ENCODE measurements at places on chromosomes 4 and X.

DNA sequence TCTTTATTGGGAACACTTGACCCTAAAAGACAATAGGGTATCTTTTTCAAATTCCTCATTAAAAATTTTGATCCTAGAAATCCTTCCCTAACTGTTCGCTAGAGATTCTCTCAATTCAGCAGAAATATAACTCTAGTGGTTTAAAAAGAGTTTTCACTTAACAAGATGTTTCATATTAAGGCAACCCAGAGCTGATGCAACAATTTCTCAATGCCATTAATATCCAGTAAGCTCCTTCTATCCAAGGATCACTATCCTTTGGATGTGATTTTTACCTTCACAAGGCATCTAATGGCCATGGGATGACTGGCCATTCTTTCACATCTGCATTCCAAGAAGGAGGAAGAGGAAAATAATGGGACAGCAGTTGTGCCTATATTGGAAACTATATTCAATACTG, 183.4 kb downstream of the ANKRD50 start:
- DNase-seq: no peak

DNA sequence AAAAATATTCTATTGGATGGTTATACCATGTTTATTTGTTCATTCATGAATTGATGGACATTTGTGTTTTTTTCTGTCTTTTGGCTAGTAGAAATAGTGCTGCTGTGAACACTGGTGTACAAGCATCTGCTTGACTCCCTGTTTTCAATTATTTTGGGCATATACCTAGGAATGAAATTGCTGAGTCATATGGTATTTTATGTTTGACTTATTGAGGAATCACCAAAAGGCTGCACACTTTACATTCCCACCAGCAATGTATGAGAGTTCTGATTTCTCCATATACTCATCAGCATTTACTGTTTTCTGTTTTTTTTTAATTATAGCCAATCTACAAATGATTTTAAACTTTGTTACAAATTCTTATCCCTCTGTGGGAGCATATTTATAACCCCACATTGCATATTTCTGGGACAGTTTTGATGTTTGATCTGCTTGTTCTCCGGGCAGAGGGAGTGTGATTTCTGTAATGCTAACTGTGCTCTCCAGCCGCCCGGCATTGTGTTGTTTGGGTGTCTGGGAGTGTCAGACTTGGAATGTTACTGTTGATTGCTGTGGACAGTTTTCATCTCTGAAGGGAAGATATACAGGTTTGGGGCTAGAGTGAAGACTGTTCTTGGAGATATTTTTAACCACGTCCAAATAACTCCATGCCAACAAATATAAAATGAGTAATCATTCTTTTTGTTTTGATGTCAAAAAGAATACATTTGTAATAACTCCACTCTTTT, 60.5 kb upstream of the PGRMC2 start:
- DNase-seq: no peak

- DNase-seq: no peak
These were observed 376 bp downstream of the ABCG2 start for GRCh38 chr4:88158038-88158488.

DNA sequence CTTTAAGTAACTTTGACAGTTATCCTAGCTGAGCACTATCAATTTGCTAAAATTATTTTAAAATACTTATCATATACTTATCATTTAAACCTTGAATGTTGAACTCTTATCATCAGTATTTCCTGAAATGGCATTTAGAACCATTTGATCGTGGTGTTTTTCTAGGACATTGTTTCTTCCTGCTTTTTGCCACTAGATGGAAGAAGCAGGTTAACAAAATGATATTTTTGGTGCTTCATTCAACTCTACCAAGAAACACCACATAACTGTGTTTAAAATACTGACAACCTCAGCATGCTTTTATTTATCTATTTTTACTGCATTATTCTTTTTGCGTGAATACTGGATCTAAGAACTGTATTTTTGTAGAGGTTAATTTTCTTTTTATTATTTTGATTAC, 44.6 kb downstream of the C4orf33 start:
- DNase-seq: no peak

GRCh38 chr4:84804136-84804535, 162.4 kb downstream of the WDFY3 start:
- DNase-seq: no peak

- no peak for DNase-seq
These were observed 182.1 kb upstream of the SMIM31 start for GRCh38 chr4:164571593-164572390.

DNA sequence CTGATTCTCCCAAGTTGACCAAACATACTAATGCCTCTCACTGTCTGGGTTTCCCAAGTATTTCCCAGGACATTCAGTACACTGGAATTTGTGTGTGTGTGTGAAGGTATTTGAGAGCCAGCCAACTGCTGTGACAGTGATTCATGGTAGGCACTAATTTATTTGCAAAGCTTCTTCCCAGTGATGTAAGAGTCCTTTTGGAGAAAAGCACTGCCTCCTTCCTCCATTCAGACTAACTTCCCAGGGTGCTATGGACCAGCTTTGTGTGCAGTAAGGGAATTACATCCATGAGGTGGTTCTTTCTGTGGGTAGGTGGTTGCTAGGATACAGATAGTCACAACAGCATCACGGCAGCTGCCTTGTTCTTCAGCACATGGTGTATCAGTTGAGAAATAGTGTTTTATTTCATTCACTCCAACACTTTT, 8.7 kb downstream of the EGF start:
- no peak for DNase-seq

DNA sequence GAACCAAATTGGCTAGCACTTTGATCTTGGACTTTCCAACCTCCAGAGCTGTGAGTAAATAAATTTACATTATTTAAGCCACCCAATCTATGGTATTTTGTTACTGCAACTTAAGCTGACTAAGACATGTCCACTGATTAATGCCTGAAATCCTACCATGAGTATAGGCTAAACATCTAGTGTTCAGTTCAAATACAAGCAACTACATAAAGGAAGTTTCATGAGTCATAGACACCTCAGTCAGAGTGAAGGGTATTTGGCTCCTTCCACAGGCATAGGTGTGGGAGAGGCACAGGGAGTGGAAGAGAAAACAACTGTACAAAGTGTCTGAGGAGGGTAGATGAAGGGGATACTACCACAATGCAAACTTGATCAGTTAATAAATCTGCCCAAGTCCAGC, 35.5 kb upstream of the PCDH19 start:
- DNase-seq: no peak

GRCh38 chr4:143512978-143513313, 556 bp upstream of the SMARCA5 start:
- no peak for DNase-seq

DNA sequence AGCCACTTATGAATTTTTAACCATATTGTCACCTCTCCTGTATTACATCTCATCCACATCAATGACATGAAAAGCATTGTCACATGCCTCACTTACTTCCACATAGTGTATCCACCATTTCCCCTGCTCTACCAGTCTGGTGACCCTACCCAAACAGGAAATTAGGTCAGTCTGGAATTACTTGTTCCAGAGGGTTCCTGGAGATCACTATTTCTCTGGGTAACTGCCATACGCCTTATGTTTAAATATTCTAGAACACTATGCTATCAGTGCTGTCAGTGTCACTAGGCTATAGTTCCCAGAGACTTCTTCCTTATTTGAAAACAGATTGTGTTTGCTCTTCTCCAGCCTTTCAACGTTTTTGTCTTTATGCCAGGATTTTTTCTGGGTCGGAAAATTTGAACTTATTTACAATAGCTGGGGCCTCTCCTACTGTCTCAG, 15.0 kb downstream of the SRPX2 start:
- DNase-seq: no peak

DNA sequence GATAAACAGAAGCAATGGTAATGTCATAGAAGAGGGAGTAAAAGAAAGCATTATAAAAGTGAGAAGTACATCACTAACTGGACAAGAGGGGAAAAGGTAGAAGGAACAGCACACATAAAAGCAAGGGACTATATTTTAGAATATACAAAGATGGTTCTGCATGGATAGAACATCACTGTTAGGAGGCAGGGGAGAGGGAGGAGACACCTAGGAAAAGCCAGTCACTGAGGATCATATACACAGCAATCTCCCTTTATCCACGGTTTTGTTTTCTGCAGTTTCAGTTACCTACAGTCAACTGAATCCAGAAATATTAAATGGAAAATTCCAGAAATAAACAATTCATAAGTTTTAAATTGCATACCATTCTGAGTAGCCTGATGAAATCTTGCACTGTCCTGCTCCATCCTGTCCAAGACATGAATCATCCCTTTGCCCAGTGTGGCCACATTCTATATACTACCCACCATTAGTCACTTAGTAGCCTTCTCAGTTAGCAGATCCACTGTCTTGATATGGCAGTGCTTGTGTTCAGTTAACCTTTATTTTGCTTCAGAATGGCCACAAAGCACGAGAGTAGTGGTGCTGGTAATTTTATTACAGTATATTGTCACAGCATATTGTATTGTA, 74.2 kb downstream of the PPA2 start:
- DNase-seq: no peak

- no peak for DNase-seq
These were observed 91.6 kb upstream of the NUDT6 start for GRCh38 chr4:123014038-123014437.

DNA sequence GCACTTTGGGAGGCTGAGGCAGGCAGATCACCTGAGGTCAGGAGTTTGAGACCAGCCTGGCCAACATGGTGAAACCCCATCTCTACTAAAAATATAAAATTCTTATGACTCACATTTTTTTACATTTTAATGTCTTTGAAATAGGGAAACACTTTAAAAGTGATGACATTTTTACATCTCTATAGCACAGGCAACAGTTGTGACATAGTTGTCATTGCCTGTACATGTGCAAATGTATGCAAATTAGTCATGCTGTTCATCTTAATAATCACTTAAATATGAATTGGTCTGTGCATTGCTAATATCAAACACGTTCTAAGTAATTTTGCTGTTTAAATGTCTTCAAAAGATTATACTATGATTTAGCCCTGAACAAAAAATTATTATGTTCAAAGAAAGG, 41.7 kb downstream of the ZGRF1 start:
- DNase-seq: no peak

DNA sequence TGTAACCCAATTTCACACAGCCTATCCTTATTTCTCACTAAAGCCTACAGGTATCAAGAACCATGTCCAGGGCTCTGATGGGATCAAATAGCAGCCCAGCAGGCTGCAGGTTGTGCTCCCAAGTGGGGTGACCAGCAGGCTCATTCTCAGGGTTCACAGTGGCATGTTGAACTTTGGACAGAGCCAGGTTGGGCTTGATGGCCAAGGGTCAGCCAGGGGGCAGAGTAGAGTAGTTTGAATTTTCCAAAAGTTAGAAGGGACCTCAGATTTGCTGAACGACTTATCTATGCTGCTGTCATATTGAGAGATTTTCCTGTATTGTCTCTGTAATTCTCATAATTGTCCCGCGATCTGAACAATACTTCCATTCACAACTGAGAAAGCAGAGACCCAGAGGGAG, 310.8 kb upstream of the BOD1L1 start:
- DNase-seq: no peak

DNA sequence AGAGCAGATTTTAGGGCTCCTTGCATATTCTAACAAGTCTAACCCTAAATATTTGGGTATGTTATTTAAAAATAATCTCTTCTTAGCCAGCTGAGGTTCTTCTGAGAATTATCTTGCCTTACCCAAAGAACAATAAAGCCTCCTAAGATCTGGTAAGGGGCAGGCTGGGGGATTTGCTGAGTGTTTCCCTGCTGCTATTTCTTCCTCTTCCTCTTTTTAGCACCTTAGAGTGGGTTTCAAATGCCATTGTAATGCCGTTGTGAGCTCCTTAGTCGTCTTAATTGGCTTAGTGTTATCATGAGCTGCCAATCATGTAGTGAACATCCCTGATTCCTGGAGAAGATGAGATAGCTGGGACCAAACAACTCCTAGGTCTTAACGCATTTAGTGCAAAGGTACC, 15.4 kb downstream of the STOX2 start:
- DNase-seq: no peak

DNA sequence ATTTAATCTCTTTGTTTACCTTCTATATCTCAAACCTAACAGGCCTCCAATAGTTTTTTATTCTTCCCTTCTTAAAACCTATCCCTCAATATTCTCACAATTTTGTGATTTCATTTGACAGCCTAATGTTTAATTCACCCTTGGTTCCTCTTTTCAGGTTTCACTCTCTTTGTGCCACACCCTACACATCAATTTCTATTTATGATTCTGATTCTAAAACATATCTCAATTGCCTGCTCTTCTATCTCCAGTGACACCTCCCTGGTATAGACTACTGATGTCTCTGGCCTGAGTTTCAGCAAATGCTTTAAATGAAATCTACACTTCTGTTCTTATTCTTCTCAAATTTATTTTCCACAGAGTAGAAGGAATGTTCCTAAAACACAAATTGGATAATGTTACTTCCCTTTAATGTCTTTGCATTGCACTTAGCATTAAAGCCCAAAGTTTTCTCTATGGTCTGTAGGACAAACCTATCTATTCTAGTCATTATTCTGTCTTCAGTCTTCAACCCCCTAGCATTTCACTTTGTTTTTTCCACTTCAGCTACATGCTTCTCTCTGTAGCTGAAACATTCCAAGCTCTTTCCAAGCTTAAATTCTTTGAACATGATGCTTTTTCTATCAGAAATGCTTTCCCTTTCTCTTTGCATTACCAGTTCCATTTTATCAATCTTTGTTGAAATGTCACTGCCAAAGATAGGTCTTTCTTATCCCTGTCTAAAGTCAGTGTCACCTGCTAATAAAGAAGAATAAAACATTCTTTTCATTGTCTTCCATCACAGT, 622.0 kb downstream of the CENPC start:
- DNase-seq: no peak

DNA sequence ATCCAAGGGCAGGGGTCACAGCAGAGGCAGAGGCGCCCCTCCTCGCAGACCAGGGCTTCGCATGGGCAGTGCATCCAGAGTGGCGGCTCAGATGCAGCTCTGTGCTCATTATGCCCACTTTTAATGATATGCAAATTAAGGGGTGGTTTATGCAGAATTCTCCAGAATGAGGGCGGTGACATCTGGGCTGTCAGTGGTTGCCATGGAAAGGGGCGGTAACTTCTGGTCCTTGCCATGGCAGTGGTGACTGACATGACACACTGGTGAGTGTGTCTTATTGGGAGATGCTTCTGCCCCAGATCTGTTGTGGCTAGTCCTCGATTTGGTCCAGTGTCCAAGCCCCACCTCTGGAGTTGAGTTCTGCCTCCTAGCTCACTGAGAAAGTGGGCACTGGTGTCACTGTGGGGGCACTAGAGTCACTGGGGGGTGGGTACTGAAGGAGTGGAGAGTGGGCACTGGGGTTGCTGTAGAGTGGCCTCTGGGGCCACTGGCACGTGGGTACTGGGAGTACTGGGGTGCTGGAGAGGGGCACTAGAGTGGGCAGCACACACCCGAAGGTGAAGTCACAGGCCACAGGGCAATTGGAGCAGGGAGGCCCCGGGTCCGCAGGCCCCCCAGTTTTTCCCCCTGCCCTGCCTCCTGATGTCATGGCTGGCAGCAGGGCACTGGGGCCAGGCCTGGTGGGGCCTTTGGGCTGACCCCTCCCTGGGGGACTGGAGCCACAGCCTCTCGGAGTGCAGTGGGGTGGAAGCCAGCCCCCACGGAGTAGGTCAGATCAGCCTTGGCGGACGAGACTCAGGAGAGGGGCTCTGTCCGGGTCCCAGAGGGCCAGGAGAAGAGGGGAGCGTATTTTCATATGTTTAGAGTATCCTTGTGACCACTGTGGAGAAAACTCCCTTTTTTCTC, 98.6 kb upstream of the NKX1-1 start:
- no peak for DNase-seq
